Activated T-helper 1 cell treated with Interleukin-2 at 50 U/mL for 16 hours (primary cell): ENCODE measurements at places on chromosomes 6 and 20.

- no peak for DNase-seq
These were observed 78.6 kb downstream of the FAXC start for GRCh38 chr6:99270826-99271225.

DNA sequence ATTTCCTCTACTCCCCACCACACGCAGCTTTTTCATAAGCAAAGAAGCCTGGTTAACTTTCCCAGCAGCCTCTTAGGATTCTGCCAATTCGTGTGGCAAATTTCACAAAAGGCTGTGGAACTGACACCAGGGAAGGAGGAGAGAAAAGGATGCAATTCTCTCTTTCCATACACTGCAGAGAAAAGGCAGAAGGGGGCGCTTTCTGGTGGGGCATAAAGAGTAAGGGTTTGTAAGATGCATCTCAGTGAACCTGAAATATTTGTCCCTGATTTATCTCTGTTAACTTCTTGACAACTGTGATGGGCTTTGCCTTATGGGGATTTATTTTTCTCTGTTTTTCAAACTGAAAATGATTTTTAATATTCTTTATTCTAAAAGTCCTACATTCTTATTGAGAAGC lies 45.5 kb upstream of the GLP1R start:
- no peak for DNase-seq

DNA sequence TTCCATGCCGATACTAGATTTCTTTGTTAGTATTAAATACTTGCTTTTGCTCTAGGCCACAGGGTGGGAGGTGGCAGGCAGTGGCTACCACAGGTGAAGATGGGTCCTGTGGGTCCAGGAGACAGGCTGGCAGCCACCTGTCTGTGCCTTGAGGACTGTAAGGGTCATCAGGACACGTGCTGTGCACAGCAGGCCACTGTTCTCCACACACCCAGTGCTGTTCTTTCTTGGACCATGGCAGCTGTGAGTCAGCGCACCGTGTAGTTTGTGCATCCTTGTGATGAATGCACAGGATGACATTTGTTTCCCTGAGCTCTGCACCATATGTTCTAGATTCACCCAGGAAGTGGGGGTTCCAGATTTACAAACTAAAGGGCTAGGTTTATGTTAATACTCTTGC lies 317.0 kb downstream of the ZFAND3 start:
- DNase-seq, result no peak

DNA sequence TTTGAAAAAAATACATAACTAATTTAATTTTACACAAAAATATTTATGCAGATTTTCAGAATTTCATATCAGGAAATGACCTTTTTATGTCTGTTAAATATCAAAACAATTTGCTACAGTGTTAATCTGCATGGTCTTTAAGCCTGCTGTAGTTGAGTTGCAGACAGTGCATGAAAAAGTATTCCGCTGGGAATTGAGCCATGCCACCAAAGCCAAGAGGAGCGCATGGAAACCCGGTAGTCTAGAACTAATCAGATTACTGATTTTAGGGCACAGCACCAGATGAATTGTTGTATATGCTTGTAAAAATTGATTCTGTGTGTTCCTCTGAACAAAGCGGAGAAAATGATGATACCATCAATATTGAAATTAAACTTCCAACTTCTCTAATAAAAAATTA lies 34.3 kb upstream of the LAMP5 start:
- DNase-seq, result no peak

DNA sequence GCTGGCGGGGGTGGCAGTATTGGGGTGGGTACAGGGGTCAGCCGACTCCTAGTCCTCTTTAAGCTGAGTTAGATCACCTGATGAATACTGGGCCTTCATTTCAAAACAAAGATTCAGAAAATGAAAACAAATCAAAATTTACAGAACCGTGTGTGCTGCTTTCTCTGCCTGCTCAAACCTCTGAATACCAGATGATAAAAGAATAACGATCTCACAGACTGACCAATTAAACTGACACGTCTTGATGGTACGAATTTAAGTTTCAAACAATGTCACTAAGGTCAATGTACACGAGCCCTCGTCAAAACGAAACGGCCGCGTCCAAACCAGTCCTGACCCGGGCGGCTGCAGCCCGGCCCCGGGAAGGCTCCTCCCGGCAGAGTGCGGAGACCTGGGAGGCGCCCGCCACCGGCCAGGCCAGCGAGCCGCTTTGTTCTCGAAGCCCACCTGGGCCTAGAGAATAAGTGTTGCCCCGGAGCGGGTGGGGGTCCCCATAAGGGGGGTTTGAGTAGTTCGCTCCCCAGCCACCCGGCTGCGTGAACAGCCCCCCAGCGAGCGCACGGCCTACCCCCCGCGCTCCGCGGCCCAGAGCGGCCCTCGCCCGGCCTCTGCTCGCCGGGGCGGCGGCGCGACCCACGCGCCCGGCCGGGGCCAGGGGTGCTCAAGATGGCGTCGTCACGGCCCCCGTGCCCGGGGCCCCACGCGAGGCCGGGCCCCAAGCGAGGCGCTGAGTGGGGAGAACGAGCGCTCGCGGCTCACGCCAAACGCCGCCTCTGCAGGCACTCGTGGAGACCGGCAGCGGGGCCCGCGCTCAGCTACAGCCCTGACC lies 728 bp downstream of the PSMA7 start:
- no peak for DNase-seq

DNA sequence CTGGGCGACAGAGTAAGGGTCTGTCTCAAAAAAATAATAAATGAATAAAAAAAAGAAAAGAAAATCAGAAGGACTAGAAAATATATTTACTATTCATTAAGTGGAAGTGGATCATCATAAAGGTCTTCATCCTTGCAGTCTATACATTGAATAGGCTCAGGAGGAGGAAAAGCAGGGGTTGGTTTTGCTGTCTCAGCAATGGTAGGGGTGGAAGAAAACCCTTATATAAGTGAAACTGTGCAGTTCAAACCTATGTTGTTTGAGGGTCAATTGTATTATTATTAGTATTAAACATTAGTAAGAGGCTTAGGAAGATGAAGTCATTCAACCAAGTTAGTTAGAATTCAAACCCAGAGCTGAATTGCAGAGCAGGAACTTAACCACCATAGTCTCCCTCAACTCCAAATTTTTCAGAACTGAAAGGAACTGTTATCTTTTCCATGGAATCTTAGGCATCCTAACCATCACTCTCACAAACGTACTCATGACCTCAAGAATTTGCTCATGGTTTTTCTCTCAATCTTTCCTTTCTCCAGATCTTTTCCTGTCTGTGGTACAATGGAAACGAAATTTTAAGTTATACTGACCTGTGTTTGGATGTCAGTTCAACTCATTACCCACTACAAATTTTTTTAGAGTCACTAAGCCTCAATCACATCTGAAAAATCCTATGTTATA lies 7.7 kb upstream of the SMIM13 start:
- no peak for DNase-seq

- no peak for DNase-seq
These were observed 7.0 kb downstream of the KAT14 start for GRCh38 chr20:18144541-18145099.
